Muscle of leg (tissue), 16 donors: ENCODE measurements at places on chromosomes 13 and 19.
A peak's percentile ranks its signal among the peaks of the same experiment; 100 is the strongest.

DNA sequence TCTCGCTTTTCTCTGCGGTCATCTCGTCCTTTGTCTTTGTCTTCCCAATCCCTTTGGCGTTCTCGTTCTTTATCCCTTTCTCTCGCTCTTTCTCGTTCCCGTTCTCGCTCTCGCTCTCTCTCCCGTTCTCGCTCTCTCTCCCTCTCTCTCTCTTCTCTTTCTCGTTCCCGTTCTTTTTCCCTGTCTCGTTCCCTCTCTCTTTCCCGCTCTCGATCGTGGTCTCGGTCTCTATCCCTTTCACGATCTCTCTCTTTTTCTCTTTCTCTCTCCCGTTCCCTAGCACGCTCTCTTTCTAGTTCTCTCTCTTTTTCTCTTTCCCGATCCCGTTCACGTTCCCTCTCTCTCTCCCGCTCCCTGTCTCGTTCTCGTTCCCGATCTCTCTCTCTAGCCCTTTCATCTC is 77.2 kb downstream of the ZC3H13 start:
- no peak for DNase-seq

DNA sequence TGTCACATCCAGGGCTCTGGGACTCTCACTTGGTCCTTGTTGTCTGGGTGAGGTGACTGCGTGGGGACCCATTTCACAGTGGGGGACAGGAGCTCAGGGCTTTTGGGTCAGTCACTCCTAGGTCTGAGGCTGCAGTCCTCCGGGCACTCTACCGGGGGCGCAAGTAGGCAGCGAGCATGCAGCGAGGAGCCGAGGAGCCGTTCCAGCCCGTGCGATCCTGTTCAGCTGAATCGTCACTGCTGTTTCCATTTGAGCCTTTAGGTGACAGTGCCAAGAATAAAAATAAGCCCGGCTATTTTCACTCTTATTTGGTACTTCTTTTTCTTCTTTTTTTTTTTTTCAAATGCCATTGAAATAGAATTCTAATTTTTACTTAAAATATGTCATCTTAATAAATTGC is 126.5 kb downstream of the ZNF536 start:
- DNase-seq: peak; percentile 50

DNA sequence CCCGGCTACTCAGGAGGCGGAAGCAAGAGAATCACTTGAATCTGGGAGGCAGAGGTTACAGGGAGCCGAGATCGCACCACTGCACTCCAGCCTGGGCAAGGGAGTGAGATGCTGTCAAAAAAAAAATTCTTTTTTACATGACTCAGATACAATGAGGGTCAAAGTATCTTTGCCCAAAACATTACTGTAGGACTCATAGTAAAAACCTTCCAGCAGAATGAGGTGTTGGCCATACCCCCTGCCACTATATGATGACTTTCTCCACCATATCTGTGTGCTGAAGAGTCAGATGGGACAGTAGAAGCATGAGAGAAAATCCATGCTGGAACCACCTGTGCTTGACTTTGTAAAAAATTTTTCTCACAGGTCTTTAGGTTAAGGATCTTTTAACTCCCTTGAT is 86.7 kb downstream of the COL4A2 start:
- no peak for DNase-seq

GRCh38 chr19:2363419-2363818 is 3.4 kb downstream of the TMPRSS9 start:
- DNase-seq: no peak

DNA sequence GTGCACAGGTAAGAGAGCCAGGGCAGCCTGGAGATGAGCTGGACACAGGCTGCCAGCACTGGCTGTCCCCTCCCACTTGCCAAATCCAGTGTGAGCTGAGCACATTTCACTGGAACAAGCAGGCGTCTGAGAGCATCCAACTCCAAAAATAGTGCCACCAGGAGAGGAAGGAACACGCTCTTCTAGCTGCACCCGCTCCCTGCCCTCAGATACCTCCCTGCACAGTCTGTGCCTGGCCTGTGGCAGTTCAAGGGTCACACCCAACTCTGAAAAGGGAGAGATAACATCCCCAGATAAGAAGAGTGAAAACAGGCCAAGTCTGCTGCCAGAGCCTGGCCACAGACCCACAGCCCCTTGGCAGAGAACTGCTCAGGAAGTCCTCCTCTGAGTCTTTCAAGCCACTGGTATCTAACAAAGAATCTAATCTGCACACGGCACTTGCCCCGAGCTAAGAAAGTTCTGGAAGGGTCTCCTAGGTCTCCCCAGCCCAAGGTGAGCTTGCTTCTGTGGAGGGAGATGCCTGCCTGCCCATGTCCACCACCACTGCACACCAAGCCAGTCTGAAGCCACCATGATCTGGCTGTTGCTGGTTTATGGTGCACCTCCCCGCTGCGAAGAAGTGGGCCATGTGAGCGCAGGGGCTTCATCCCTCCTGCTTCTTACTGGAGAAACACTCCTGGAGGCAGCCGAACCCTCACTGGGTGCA is 14.7 kb downstream of the ELL start:
- no peak for DNase-seq

- DNase-seq: no peak
Measured at GRCh38 chr19:33024398-33024797, 40.3 kb downstream of the RHPN2 start.

DNA sequence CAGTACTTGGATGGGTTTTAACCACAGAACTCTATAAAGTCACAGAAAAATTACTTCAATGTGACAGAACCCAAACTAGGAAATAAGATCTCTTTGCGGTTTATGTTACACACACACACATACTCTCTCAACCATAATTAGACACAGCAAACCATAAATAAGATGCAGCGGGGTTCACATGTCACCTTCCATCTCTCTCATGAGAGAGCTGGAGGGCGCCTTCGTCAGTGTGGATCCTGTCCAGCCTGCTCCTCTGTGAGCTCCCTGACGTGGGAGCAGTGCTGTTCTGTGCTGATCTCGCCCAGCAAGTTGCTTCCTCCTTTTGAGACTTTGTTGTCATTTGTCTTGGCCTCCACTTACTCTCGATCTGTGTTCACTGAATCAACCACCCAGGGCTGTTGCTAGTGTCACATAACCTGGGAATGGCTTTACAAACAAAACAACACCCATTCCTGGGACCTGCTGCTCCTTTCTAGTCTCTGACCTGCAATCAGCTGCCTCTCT is 204.9 kb upstream of the KL start:
- DNase-seq: peak; percentile 43

DNA sequence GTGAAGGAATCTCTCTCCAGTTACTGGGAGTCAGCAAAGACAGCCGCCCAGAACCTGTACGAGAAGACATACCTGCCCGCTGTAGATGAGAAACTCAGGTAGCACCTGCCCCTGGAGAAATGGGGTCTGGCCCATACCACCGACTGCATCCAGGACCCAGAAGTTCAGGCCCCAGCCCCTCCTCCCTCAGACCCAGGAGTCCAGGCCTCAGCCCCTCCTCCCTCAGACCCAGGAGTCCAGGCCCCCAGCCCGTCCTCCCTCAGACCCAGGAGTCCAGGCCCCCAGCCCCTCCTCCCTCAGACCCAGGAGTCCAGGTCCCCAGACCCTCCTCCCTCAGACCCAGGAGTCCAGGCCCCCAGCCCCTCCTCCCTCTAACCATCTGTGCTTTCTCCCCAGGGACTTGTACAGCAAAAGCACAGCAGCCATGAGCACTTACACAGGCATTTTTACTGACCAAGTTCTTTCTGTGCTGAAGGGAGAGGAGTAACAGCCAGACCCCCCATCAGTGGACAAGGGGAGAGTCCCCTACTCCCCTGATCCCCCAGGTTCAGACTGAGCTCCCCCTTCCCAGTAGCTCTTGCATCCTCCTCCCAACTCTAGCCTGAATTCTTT is 3.0 kb downstream of the APOC2 start:
- DNase-seq: no peak

DNA sequence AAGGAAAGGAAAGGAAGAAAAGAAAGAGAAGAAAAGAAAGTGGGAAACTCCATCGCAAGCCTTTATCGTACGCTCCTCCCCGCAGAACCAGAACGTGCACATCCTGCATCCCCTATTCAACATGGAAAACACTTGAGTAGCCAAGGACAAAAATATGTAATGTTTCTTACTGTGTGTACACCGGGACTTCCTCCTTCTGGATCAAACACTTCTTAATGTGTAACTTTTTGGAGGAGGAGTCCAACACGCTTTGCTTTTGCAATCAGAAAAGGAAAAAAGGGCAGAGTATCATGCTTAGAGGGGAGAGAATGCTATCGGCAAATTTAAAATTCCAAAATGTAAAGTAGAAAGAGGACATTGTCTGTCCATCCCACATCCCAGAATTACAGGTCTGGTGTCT is 7.8 kb upstream of the SHFL start:
- DNase-seq: no peak

DNA sequence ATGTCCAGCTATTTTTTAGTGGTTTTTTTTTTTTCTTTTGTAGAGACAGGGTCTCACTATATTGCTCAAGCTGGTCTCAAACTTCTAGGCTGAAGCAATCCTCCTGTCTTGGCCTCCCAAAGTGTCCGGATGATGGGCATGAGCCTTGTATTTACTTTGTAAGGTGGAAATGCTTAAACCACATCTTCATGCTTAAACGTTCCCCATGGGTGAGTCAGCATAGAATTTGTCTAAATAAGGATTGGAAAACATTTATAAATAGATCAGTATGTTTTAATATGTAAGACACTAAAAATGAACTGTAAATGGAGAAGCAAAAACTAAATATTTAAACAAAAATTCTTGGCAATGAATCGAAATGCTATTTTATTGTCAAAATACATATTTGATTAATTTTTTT is 698.0 kb downstream of the PCDH9 start:
- peak; percentile 20 for DNase-seq

- no peak for DNase-seq
Measured at GRCh38 chr13:20993661-20994440, 67.5 kb downstream of the LATS2 start.

DNA sequence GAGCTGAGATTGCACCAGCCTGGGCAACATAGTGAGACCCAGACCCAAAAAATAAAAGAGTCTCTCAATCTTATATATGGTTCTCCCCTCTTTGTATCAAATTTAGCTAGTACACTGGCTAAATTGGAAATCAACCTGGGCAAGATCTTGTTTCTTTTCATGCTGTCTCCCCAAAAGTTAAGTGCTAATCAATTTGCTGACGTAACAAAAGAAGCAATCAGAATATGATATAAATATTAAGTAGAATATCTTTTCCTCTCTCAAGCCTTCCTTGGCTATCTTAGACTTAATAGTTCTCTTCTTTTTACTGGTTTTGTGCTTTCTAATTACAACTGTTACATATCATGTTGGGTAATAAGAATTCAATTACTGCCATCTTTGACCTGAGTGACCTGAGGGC is 258.9 kb downstream of the KCNRG start:
- DNase-seq: no peak

GRCh38 chr19:54470991-54471782 is 1.9 kb downstream of the CDC42EP5 start:
- DNase-seq: peak; percentile 79
